ENCODE measurements at places on chromosomes 1 and 21. TPM values are rescaled to one million over a fixed set of nuclear protein-coding genes. Genes with fewer than 3 reads are reported as not detected.
A peak's percentile ranks its signal among the peaks of the same experiment; 100 is the strongest.

BRDT gene
- total RNA-seq: not detected

ADAMTS4 gene
- 0.23 TPM for total RNA-seq

RNU11 gene
- not detected for total RNA-seq

NBPF3 gene
- total RNA-seq: 3.3 TPM

SPATA46 gene
- not detected for total RNA-seq

DNA sequence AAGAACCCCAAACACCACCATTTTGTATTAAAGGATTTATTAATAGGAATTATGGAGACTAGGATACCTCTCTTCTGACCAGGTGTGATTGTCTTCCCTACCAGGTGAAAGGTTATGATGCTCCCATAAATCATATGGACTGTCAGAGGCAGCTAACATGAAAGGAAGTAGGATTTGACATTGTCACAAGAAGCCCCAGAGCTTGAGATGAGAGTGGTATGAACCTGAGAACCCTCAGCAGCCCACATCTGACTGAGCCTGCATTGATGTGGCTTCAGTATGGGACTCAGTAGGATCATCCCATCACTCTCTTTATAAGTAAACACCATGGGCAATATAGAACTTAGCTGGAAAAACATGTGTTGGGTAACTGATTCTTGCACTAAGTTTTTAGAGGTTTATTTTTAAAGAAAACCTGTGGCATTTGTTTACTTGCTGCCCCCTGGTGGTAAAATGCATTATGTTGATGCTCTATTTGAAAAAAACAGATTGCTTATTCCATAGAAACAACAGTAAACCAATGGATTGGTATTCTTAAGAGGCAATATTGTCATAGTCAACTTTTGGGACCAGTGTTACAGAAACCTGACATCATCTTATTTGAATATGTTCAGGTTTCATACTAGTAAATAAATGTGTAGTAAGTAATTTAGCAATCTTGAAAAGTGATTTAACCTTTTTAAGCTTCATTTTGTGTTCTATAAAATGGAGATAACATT is 16.6 kb upstream of the CACYBP start:
- peaks cover 43% of the 10 kb centered on the region for H3K36me3 ChIP-seq
- H3K27ac ChIP-seq: no peak overlapping the region
- H3K4me1 ChIP-seq: peaks cover 28% of the 10 kb centered on the region
- no peaks in the 10 kb centered on the region for H3K27me3 ChIP-seq
- DNase-seq: no peak
- H3K4me3 ChIP-seq: no peak overlapping the region

DNA sequence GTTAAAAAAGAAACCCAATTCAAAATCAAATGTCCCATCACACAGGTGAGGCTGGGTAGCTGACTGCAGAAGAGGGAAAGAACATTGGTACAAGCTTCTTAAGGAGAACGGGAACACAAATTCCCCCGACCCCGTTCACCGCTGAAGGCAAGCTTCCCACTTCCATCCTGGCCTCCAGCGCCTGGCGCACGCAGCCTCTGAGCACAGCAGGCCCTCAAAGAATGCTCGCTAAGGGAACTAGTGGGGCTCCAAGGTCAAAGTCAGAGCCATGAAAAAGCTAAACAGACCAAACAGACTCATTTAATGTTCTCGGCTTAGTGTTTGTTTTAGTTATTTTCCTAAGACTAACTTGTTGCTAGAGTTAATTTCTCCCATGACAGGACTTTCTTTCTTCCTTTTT is 63.7 kb downstream of the SIM2 start:
- no peak for DNase-seq
- no peak overlapping the region for H3K4me3 ChIP-seq
- H3K27me3 ChIP-seq: no peaks in the 10 kb centered on the region
- H3K36me3 ChIP-seq: no peaks in the 10 kb centered on the region

DNA sequence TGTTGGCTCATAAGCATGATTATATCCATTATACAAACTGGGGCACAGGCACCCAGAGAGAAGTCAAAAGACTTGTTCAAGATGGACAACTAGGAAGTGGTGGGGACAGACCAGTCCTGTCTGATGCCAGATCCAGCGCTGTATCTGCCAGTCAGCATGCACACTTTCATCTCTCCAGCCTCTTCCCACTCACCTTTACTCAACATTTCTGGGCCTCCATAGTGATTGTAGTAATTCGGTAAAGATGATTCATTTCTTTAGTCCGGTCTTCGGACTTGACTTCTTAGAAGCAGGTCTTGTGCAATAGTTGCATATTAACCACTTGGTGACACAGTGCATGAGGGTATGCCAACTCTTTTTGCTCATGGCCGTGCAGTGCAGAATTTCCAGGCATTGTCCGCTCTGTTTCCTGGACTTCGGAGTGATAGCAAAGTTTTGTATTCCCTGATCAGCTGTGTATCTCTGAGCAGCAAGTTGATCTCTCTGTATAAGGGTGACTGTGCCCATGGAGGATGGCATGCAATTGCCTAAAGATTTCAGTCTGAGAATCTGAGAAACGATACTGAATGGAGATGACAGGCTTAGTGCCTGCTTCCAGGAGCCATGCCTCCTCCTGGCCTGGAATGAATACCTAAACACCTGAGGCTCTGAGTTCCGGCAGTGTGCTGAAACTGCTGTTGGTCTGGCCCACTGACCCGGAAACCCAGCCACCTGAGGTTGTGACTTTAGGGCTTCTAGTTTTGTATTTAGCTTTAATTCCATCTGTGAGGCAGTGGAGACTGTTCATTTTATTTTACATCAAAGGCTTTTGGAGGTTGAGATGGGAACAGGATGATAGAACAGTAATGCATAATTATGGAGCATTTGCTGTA is 39.0 kb downstream of the GALNT2 start:
- peak overlapping the region; percentile 91 for H3K27ac ChIP-seq
- DNase-seq: no peak
- H3K27me3 ChIP-seq: peaks cover 1% of the 10 kb centered on the region
- peaks cover 98% of the 10 kb centered on the region for H3K4me1 ChIP-seq
- peak overlapping the region; percentile 66 for H3K4me3 ChIP-seq

- H3K4me3 ChIP-seq: no peak overlapping the region
- H3K27ac ChIP-seq: no peak overlapping the region
- no peaks in the 10 kb centered on the region for H3K4me1 ChIP-seq
- H3K27me3 ChIP-seq: peaks cover 2% of the 10 kb centered on the region
- H3K36me3 ChIP-seq: no peaks in the 10 kb centered on the region
- no peak for DNase-seq
Observed at GRCh38 chr1:95396557-95396956, 162.5 kb downstream of the RWDD3 start.

- DNase-seq: no peak
- no peak overlapping the region for H3K27ac ChIP-seq
- no peaks in the 10 kb centered on the region for H3K4me1 ChIP-seq
- H3K27me3 ChIP-seq: peaks cover 4% of the 10 kb centered on the region
- H3K4me3 ChIP-seq: no peak overlapping the region
Observed at GRCh38 chr1:171877701-171878100, 36.4 kb downstream of the DNM3 start.

DNA sequence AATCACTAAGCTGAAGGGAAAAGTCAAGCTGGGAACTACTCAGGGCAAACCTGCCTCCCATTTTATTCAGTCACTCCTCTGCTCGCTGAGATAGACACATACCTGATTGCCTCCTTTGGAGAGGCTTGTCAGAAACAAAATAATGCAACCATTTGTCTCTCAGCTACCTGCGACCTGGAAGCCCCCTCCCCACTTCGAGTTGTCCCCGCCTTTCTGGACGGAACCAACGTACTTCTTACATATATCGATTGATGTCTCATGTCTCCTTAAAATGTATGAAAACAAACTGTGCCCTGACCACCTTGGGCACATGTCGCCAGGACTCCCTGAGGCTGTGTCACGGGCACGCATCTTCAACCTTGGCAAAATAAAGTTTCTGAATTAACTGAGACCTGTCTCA is 21.5 kb upstream of the HPDL start:
- no peaks in the 10 kb centered on the region for H3K27me3 ChIP-seq
- peak overlapping the region; percentile 92 for H3K4me3 ChIP-seq
- peak overlapping the region; percentile 61 for H3K27ac ChIP-seq
- H3K4me1 ChIP-seq: peaks cover 48% of the 10 kb centered on the region
- DNase-seq: no peak

- DNase-seq: peak; percentile 58
- peaks cover 71% of the 10 kb centered on the region for H3K36me3 ChIP-seq
- no peaks in the 10 kb centered on the region for H3K27me3 ChIP-seq
- H3K4me1 ChIP-seq: peaks cover 85% of the 10 kb centered on the region
- H3K4me3 ChIP-seq: peak overlapping the region; percentile 75
Observed at GRCh38 chr1:27887215-27888021, 15.1 kb downstream of the THEMIS2 start.

- H3K36me3 ChIP-seq: no peaks in the 10 kb centered on the region
- no peak overlapping the region for H3K4me3 ChIP-seq
- DNase-seq: no peak
- no peak overlapping the region for H3K27ac ChIP-seq
Observed at GRCh38 chr1:118739501-118739900, 248.6 kb downstream of the TBX15 start.

GRCh38 chr1:24910210-24910609 is 19.9 kb downstream of the RUNX3 start:
- H3K4me3 ChIP-seq: no peak overlapping the region
- H3K27ac ChIP-seq: peak overlapping the region; percentile 83

DNA sequence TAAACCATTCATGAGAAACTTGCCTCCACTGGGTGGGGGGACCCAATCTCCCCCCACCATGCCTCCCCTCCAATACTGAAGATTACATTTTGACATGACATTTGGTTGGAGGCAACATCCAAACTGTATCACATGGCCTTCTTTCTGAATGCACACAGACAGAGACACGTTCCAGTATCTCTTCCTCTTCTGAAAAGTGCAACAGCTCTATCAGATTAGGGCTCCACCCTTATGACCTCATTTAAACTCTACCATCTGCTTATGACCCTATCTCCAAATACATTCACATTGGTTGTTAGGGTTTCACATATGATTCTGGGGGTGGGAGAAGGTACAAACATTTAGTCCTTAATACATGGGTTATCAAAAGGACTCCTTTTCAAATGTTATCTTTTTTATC is 481.8 kb upstream of the NFIA start:
- H3K4me1 ChIP-seq: no peaks in the 10 kb centered on the region
- no peak overlapping the region for H3K27ac ChIP-seq
- no peaks in the 10 kb centered on the region for H3K36me3 ChIP-seq
- no peaks in the 10 kb centered on the region for H3K27me3 ChIP-seq
- DNase-seq: no peak

GRCh38 chr1:27487966-27488884 is 1.7 kb downstream of the WASF2 start:
- H3K27ac ChIP-seq: peak overlapping the region; percentile 89
- H3K36me3 ChIP-seq: peaks cover 4% of the 10 kb centered on the region
- peak overlapping the region; percentile 96 for H3K4me3 ChIP-seq
- peaks cover 34% of the 10 kb centered on the region for H3K4me1 ChIP-seq
- DNase-seq: no peak
- no peaks in the 10 kb centered on the region for H3K27me3 ChIP-seq

GRCh38 chr1:44808938-44809917 is 905 bp downstream of the BTBD19 start:
- peak overlapping the region; percentile 68 for H3K4me3 ChIP-seq
- peak overlapping the region; percentile 99 for H3K27ac ChIP-seq
- peaks cover 83% of the 10 kb centered on the region for H3K4me1 ChIP-seq
- H3K36me3 ChIP-seq: peaks cover 49% of the 10 kb centered on the region
